ENCODE measurements at places on chromosomes 7 and 10. TPM values are rescaled to one million over a fixed set of nuclear protein-coding genes. Genes with fewer than 3 reads are reported as not detected.

DNA sequence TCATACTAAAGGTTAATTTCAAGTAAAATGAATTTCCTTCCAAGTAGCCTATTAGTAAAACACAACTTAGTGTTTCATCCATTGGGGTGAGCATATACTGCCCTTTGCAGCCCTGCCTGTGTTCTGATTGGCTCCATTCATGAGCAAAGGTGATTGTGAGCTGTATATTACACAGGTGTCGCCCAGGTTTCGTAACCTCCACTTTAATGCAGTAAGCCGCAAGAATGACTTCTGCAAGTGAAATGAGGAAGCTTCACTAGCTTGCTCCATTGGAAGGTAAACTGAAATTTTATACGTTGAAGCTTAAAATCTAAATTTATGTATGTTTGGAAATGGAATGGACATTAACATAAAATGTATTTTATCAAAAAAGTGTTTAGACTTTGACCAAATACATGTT is 24.4 kb downstream of the MTURN start:
- DNase-seq: no peak

GRCh38 chr10:82866424-82867020 is 991.5 kb downstream of the NRG3 start:
- no peak for DNase-seq

DNA sequence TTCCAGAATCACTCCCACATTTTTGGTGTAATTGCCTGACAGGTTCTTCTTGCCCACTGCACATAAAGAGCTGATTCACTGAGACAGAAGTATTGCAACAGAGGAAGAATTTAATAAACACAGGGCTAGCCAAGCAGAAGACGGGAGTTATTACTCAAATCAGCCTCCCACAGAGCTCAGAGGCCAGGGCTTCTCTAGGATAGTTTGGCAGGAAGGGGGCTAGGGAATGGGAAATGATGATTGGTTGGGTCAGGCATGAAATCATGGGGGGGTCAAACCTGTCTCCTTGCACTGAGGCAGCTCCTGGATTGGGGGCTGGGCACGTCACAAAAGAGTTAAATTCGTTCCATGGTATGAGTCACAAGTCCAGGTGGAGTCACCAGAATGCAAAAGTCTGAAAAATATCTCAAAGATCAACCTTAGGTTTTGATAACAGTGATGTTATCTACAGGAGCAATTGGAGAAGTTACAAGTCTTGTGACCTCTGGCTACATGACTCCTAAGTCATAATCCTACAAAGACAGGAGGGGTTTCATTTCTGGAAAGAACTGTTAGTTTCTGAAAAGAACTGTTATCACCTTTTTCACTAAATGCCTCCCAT is 30.2 kb upstream of the ERCC6 start:
- DNase-seq: no peak

DNA sequence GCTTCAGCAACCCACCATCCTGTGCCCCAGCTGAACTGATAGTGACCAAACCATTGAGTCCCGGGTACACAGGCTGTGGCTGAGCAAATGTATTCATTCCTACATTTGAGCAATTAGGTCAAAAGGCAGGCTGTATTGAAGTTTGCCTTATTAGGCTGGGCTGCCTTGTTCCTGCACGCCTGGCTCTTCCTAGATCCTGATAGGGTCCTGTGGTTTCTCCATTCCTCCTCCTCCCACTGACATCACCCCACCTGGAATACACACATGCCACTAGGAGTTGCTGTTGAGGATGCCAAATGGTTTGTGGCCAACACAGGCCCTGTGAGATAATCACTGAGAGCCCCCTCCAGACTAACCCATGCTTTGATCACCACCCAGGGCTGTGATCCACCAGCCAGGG is 66.4 kb upstream of the FGFR2 start:
- DNase-seq: no peak

DNA sequence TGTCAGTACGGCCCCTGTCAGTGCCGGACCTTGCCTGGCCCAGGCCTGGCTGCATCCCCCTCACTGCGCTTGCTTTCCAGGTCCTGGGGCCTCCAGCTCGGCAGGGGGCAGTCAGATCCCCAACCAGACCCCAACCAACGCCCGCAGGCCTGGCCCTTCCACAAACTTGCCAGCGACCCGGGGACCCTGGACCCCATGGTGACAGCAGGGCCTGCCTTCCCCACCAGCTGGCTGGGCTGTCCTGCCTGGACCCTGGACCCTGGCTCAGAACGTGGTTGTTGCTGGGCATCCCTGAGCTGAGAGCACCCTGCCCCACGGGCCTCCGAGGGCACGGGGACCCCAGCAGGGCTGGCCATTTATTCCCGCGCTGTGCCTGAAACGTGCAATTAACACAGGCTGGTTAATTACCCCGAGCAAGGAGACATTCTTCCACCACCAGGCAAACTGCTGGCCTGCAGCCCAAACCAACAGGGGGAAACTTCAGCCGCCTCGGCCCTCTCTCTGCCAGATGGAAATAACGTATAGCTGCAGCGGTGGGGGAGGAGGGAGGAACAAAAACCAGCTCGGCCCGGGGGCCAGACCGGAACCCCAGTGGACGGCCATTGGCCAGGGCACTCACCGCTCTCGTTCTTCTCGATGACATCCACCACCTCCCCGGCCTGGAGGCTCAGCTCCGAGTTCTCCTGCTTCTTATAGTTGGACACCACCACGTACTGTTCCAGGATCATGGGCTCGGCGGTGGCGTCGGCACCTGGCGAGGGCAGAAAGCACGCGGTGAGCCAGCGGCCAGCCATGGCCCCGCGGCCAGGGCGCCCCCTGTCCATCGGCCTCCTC is 167.1 kb downstream of the NEURL1 start:
- no peak for DNase-seq

- DNase-seq: no peak
These were observed 46.7 kb upstream of the TEX47 start for GRCh38 chr7:88842201-88842600.

DNA sequence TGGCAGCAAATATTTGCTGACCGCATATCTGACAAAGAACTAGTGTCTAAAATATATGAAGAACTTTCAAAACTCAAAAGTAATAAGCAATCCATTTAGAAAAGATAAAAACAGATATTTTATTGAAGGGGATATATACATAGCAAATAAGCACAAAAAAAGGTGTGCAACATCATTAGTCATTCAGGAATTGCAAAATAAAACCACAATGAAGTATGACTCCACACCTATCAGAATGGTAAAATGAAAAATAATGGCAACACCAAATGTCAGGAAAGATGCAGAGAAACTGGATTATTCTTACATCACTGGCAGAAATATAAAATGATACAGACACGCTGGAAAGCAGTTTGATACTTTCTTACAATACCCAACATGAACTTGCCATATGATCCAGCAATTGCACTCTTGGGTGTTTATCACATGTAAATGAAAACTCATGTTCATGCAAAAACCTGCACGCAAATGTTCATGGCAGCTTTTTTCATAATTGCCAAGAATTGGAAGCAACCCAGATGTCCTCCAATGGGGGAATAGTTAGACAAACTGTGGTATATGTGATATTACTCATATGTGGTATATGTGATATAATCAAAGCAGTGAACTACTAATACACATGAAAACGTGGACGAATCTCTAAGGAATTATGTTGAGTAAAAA is 645.5 kb downstream of the GRID1 start:
- no peak for DNase-seq

ZNF735 gene
- total RNA-seq: not detected

VAX1 gene
- total RNA-seq: 1.2 TPM

FAM131B gene
- total RNA-seq: 73.8 TPM

All from frontal cortex (tissue), 4 donors.